Activated CD4-positive, CD25-positive, alpha-beta regulatory T cell treated with anti-CD3 and anti-CD28 coated beads, Interleukin-2, amount 50 U/mL, for 72 hours (primary cell): ENCODE measurements at places on chromosomes 7 and 10.

DNA sequence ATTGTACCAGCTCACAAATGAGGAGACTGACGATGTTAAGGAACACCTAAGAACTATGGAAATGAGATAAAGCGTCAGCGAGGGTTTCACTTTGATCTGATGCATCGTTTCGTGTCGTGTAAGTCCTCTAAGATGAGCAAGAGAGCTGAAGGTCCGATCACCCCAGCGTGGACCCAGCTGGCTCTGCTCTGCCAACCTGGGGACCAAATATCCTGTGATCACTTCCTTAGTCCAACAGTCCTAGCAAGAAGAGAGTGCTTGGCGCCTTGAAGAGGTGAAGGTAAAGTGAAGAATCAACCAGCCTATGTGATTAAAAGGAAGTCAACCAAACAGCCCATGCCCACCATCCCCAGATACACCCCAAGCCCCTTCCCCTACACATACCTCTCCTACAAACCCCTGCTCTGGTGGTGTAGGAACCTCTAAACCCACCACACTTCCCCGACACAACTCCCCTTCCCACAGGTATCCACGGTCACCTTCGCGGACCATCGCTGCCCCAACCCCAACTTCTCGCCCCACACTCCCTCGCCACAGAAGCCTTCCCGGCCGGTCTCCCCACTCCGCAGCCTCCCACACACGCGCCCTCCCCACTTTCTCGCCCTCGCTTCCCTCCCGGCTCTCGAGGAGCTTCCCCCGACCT is 722 bp downstream of the UPF2 start:
- no peak for DNase-seq

DNA sequence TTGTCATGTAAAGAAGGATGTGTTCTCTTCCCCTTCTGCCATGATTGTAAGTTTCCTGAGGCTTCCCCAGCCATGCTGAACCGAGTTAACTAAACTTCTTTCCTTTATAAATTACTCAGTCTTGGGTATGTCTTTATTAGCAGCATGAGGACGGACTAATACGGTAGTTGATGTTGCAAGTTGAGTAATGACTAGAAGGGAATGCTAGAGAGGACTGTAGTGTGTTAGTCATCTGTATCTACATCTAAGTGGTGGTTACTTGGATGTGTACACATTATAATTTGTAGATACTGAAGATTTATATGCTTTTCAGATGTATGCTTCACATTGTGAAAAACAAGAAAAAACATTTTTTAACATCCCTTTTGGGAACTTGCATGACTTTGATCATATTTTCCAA is 244.6 kb downstream of the POLR1F start:
- no peak for DNase-seq

DNA sequence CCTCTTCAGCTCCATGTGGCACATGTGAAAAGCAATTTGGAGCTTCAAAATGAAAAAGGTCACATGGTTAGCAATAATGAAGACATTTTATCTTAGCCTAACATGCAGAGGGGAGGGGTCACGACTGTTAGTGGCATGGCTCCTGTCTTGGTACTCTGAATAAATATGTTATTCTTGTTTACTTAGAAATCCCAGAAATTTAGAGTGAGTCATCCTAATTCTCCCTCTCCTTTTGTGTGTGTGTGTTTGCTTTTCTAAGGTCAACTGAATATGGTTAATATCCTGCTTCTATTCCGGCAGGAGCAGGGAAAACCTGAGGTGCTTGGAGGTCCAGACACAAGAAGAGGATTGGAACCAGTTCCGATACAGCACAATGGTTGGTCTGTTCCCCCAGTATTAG is 17.6 kb downstream of the BCCIP start:
- DNase-seq = no peak

DNA sequence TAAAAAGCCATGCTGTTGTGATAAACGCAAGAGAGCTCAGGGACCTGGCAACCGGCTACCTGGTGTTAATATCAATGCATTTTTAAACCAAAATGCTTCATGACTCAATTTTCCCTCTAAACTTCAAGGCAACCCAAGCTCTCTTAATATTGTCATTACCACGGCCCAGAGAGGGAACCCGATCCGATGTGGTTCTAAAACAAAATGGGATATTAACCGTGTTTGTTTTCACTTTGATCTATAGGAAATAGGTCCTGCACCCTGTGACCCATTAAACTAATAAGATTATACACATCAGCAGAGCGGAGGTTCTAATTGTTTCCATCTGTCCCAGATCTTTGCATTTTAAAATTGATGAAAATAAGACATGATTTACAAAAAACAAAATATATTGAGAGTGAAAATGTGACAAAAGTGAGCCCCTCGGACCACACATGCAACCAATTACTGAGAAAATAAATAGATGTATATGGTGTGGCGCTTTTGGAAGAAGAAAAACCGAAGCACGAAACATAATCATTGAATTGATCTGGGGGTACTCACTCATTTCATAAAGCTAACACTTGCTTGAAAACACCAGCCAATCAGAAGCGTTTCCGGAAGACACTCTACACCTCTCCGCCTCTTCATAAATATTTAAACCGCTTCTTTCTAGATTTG is 290.3 kb upstream of the NFE2L3 start:
- no peak for DNase-seq

- no peak for DNase-seq
Measured at GRCh38 chr10:34746094-34746493, 69.0 kb downstream of the PARD3 start.

- no peak for DNase-seq
Measured at GRCh38 chr10:7667262-7668141, 736 bp upstream of the ITIH5 start.

DNA sequence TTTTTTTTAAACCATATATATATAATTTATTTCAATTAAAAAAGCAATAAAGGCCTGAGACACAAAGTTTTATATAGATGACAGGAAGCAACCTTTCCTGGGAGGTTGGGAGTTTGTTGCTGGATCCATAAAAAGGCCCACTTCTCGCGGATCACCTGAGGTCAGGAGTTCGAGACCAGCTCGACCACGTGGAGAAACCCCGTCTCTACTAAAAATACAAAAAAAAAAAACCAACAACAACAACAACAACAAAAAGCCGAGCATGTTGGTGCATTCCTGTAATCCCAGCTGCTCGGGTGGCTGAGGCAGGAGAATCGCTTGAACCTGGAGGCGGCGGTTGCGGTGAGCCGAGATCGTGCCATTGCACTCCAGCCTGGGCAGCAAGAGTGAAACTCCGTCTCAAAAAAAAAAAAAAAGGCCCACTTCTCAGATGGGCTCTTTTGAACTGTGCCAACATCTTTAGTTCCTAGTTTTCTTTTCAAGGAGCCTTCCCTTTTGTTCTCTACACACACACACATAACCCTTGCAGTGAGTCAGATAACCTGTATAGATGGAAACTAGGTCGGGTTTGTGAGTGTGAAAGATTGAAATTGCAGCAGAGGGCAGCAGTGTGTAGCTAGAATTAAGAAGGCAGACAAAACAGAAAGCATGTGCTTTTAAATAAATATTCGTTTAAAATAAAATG is 1.2 kb upstream of the SMNDC1 start:
- DNase-seq = no peak

- no peak for DNase-seq
Measured at GRCh38 chr10:84991301-84991700, 662.9 kb downstream of the CCSER2 start.

GRCh38 chr10:16828701-16829175 is 11.5 kb upstream of the RSU1 start:
- DNase-seq = no peak
